ENCODE measurements at places on chromosomes 3 and 15.

GRCh38 chr15:67927501-67928168 is 87.8 kb upstream of the RNU6-1 start:
- no peak for DNase-seq

DNA sequence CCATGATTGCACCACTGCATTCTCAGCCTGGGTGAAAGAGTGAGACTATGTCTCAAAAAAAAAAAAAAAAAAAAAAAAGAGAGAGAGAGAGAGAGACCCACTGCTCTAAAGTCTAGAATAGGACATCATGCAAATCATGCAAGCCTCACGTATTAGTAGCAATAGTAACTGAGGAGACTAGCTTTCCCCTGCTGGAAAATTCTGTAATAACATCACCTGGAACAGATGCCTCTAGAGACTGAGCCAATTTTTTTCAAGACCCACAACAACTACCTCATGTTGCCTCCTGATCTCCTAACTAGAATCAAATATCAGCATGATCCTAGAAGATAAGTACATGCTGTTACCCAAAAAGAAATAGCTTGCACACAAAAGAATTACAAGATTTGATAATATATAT is 461.9 kb downstream of the AGBL1 start:
- DNase-seq = no peak

DNA sequence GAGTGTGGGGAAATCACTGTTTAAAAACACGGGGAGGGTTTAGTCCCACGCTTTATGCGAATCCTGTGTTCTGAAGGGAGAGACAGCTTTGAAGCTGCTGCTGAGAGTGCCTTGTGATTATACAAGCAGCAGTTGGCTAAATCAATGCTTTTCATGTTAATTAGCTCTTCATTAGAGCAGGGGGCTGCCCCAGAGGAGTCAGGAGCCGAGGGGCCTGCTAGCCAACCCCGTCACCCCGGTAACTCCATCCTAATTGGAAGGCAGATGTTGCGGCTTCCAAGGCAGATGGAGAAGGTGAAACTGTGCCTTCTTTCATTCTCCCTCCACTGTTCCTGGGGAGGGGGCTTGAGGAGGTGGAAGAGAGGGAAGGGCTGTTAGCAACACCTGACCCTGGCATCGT is 92.4 kb upstream of the ANKRD34C start:
- no peak for DNase-seq

- no peak for DNase-seq
Observed at GRCh38 chr3:183189641-183190040, 27.1 kb upstream of the LAMP3 start.

- DNase-seq = no peak
Observed at GRCh38 chr15:67072958-67073357, 7.6 kb downstream of the SMAD3 start.

All from stimulated activated CD4-positive, alpha-beta T cell treated with anti-CD3 and anti-CD28 coated beads, Interleukin-1b, Interleukin-23, amount 100 ng/mL, for 1 hour (primary cell).